GM23338 (cell line): ENCODE measurements at places on chromosomes 6 and 20. TPM values are rescaled to one million over a fixed set of nuclear protein-coding genes. Genes with fewer than 3 reads are reported as not detected.
A peak's percentile ranks its signal among the peaks of the same experiment; 100 is the strongest.

DNA sequence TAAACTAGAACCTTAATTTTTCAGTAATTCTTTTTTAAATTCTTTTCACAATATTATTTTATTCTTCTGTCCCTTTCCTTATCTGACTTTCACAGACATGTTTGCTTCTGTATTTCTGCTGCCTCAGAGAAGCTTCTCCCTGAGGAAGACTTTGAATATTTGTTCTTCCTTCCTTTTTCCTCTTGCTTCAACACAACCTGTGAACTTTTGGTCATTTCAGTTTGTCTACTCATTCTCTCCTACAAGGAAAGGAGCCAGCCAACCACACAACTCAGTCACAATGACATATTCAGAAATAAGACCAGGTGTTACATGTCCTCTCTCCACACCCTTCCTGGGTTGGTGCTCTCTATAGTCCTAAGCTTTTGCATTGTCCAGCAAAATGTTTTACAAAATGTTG is 310.4 kb downstream of the TFAP2B start:
- DNase-seq, result no peak

DNA sequence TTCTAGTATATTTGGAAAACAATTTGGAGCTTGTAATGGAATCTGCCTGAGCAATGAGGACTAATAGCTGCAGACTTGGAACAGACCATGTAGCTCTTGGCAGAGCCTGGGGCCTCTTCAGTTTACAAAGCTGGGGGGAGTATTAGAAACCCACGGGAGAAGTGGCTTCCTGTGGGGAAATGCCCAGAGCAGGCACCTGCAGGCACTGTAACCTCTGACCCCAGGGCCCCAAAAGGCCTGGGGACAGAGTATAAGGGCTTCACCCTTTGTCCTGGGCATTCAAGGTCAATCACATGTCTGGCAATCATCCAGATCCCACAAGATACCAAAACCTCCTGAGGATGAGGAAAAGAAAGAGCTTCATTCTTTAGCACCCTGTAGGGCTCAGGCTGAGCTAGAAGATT is 19.4 kb downstream of the PKIG start:
- DNase-seq, result no peak

- DNase-seq, result no peak
Measured at GRCh38 chr6:149508485-149508884, 23.7 kb upstream of the ZC3H12D start.

DNA sequence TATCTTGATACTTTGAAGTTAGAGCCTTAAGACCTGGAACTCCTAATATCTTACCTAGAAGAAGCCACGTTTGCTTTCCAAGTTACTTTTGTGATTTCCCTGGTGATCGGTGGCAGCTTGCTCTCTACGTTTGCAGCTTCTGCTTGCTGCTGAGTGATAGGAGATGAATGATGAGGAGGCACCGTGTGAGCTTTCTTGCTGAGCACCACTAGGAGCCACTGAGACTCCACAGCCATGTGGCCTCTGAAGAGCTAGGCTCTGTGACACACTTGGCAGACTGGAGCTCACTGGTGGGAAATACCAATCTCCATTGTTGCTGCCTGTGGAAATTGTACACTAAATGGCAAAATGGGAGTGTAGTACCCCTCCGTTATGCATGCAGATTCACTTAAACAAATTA is 161.8 kb downstream of the IBTK start:
- DNase-seq, result peak; percentile 32

GRCh38 chr6:106739387-106739786 is 110.0 kb downstream of the QRSL1 start:
- no peak for DNase-seq

- no peak for DNase-seq
Measured at GRCh38 chr6:45123023-45123422, 205.1 kb upstream of the RUNX2 start.

DNA sequence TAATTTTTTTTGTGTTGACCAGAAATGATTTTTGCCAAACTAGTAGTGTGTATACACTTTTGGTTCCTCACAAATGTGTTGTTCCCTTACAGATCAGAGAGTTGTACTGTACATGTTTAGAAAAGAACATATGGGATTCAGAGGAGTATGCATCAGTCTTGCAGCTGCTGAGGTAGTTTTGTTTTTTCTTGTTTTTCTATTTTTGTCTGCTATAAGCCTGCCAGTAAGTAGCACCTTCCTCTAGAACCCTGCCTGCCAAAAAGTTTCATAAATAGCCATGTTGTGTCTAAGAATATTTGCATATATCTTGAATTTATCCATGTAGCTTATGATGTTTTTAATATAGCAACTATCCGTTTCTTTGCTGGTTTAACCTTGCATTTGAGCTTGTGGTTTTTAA is 46.4 kb downstream of the ORC3 start:
- DNase-seq, result no peak

DNA sequence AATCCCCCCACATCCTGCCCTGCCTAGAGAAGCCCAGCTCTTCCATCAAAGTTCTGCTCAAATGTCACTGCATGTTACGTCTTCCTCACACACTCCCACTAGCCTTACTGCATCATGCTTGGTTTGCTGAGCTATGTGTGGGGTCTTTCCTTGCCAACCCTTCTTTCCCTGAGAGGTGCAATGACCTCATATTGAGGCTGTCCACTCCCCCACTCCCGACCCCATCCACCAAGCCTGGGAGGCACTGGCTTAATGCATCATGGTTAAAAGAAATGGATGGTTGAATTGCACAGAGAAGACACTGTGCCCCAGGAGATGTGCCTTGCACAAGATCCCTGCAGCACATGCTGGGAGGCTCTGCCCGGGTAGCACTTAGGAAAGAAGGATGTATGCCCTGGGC is 7.7 kb upstream of the IRF4 start:
- no peak for DNase-seq

GRCh38 chr6:89085409-89086205 is 5.1 kb downstream of the PNRC1 start:
- no peak for DNase-seq

The GRM1 gene
- polyA plus RNA-seq, result 0.29 and 0.49 TPM in 2 replicates
